ENCODE measurements at places on chromosomes 3 and 15.

DNA sequence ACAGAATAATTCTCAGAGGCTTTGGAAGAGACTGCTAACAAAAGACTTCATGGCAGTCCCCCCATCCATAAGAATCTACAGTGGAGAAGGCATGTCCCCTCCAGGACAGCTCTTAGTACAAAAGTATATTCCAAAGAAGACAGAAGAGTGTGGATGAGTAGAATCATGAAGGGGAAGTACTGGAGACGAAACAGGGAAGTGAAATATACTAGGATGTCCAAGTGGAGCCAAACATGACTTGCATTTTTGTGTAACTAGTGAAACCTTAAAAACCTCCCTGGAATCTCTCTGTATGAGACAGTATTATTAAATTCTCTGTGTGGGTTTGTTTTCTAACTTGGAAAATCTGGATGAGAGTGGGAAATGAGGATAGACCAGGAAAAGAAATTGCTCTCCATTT lies 312.4 kb downstream of the RSL24D1 start:
- no peak for DNase-seq

- no peak for DNase-seq
These were observed 219.9 kb downstream of the TCF12 start for GRCh38 chr15:57138349-57138788.

- DNase-seq, result peak; percentile 99
These were observed 85.9 kb upstream of the IGF1R start for GRCh38 chr15:98562331-98562937.

GRCh38 chr3:170585937-170586310 lies at the start of gene SLC7A14:
TSS of gene SLC7A14 (minus strand) at chr3:170586075. CDS start at chr3:170526936, 59,139 bp downstream.
- no peak for DNase-seq

- no peak for DNase-seq
These were observed 24.1 kb upstream of the VEPH1 start for GRCh38 chr3:157527131-157527881.

DNA sequence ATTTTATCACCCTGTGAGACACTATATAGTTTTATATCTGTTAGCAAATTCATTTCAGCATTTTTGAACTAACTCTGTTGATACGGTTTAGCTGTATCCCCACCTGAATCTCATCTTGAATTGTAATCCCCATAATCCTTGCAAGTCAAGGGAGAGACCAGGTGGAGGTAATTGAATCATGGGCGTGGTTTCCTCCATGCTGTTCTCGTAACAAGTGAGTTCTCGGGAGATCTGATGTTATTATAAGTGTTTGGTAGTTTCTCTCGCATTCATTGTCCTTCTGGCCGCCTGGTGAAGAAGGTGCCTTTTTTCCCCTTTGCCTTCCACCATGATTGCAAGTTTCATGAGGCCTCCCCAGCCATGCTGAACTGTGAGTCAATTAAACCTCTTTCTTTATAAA lies 53.2 kb upstream of the TMC3 start:
- no peak for DNase-seq

DNA sequence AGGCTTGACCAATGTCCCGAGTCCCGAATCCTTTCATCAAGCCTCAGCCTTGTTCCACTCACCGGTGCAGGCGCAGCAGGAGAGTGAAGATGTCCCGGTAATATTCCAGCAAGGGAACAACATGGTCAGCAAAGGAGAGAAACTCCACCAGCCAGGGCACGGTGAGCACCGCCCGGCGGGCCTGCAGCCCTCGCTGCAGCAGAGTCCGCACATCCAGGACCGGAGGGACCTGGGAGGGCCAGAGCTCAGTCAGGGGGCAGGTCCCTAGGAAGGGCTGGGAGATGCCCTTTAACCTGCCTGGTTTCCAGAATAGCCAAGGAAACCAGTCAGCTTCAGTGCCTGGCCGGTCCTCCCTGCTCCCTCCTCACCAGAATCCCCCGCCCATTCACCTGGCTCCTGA lies 6.4 kb downstream of the CDAN1 start:
- no peak for DNase-seq

- no peak for DNase-seq
These were observed 127.1 kb upstream of the RBMS3 start for GRCh38 chr3:29153811-29154210.

GRCh38 chr3:170117134-170117533 lies 64.4 kb downstream of the PHC3 start:
- DNase-seq, result no peak

DNA sequence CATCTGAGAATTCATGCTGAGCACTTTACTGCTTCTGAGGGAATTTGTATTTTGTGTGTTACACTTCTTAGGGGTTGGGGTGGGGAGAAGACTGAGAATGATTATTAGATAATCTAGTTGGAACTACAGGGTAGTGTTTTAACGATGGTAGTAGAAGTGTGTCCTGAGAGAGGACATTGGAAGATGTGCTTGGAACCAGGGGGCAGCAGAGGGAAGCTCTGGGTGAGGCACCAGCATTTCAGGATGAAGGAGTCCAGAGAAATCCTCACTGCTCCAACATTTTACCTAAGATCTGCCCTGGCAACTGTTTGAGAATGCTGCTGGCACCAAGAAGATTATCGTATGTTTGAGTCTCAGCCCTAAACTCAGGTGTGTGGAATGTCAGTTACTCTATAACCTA lies 145.5 kb downstream of the SQOR start:
- no peak for DNase-seq

GRCh38 chr3:6601374-6601773 lies 259.5 kb upstream of the GRM7 start:
- no peak for DNase-seq

DNA sequence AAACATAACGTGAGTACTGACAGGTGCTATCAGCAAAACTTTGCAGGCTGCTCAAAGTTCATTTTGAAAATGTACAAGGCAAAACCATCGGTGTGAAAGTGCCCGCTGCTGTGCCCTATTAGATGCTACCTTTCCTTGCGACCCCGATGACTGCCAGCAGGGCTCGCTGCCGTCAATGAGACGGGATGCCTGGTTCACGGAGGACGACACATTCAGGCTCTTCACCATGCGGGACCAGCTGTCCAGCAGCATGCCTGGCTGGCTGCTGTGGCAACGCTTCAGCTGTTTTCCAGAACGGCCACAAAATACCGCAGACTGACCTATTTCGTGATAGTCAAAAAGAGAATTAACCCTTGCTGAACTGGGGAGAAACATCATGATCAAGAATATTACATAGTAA lies 92.7 kb upstream of the OCA2 start:
- DNase-seq, result no peak

GRCh38 chr3:160870327-160870726 lies 114.3 kb downstream of the PPM1L start:
- no peak for DNase-seq

GRCh38 chr3:44883999-44884431 lies 9.6 kb downstream of the TGM4 start:
- DNase-seq, result peak; percentile 90

DNA sequence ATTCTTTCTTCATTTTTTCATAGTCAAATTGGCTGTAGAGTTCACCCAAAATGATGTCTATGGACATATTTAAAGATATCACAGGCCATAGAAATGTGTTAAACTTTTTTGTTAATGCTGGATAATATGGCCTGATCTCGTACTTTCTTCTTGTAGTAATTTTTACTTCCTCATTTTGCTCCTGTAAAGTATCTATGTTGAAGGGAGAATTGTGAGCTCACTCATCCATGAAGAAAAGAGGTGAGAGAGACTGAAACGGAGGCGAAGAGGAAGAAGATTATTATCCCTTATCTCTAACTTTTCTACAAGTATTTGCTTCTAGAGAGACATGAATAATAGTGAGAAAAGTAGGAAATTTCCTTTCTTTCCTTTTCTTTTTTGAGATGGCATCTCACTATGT lies 613.8 kb upstream of the TBL1XR1 start:
- no peak for DNase-seq

- no peak for DNase-seq
These were observed 11.9 kb upstream of the C3orf38 start for GRCh38 chr3:88137836-88138235.

DNA sequence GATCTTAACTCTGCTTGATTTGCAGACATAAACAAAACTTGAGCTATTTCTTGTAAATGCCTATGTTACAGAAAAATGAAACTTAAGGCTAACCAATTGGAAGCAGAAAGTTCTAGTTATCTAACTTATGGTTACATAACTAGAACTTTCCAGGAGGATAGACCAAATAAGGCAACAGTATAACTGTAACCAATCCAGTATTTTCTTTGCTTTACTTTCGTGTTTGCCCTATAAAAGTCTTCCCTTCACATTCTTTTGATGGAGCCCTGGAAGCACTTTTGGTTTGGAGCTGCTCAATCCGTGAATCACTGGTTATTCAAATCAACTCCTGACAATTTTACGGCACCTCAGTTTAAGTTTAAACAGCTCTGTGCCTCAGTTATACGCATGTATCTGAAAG lies 164.6 kb downstream of the SUCLG2 start:
- no peak for DNase-seq

- DNase-seq, result no peak
These were observed 193.1 kb downstream of the NR1D2 start for GRCh38 chr3:24137958-24138875.

DNA sequence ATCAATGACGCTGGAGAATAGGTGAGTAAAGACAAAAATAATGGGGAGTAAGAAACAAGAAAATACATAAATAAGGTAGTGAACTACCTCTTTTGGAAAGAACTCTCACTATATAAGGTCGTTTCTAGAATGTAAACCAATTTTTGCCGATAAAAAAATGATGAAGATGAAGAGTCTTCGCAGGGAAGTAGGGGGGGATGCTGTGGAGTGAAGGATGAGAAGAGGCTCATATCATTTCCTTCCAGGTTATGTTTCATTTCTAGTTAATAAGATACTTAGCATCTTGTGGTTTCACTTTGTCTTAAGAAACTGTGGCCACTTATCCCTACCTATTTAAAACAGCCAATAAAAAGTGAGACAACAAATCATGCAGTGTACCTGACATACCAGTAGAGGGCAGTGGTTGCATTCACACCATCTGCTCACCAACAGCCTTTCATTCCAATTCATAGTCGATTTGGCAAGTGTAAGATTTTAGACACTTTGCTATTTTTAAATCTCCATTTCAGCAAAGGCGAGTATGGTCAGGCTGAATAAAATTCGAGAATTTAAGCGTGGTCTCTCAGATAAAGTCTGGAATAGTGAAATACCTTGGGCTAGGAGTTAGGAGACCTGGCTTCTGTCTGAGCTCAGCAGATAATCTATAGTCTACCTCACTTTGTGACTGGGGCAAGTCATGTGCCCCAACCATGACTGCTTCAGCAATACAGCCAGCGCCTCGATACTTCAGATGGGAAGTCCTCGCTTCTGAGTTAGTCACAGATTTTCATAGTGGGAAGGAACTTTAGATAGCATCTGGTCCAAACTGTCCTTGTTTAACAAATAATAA lies 28.9 kb upstream of the ICE2 start:
- no peak for DNase-seq

GRCh38 chr3:193506921-193507320 lies 47.8 kb downstream of the ATP13A4 start:
- no peak for DNase-seq

GRCh38 chr15:38758043-38758442 lies 193.4 kb upstream of the RASGRP1 start:
- DNase-seq, result no peak

DNA sequence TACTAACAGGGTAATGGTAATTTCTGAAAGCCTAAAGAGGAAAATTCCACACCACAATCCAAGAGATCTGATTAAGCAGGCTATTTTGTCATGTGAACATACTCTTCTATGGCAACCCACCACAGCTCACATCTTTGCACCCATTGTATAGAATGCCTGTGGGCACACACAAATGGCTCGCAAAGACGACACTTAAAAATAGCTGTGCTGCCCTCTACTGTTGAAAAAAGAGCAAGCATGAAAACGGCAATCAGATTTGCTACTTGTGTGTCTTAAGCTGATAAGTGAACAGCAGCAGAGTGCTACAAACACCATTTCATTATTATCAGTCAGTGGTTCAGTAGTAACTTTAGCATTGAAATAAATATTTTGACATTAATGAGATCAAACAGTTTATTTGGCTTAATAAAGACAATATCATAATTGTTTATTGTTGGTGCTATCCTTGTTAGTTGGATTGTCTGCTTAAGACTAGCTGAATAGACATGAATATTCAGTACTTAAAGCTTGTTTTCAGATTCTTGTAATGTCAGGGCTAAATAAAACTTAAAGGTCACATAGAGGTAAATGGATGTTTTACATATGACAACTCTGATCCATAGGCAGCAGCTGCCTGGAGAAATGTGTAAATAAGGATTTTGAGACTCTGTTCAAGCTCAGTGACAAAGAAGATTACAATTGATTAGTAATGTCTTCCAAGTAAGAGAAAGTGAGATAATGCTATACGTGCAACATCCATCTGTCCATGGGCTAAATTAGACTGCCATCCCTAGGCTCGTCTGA lies 199.1 kb downstream of the LRRN1 start:
- DNase-seq, result no peak

GRCh38 chr3:144556392-144556791 lies 584.8 kb downstream of the DIPK2A start:
- DNase-seq, result no peak

- no peak for DNase-seq
These were observed 242.2 kb upstream of the KBTBD8 start for GRCh38 chr3:66755924-66756323.

DNA sequence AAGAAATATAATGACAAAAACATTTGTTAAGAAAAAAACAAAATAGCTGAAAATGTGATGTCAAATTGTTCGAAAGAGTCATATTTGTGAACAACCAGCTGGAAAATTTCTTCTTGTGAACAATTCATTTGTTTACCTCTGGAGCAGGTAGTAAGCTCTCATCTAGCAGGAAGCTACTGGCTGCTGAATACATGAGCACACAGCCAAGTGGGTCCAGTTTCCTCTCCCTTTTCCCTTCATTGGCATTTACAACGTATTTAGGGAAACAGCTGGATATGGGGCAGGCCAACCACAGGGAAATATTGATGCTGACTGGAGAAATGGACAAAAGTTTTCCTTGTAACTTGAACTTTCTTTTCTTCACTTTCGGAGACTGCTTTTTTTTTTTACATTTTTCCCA lies 1354.7 kb upstream of the EPHA6 start:
- DNase-seq, result no peak

DNA sequence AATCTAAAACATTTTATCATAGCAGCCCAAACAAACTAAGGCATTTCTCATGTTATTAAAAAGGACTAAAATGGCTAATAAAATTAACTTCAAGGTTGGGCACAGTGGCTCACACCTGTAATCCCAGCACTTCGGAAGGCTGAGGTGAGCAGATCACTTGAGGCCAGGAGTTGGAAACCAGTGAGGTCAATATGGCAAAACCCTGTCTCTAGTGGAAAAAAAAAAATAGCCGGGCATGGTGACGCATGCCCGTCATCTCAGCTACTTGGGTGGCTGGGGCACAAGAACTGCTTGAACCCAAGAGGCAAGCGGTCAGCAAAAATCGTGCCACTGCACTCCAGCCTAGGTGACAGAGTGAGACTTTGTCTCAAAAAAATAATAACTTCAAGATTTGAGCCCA lies 110.2 kb downstream of the NR2E3 start:
- DNase-seq, result no peak

Data from epithelial cell of prostate (primary cell).